Naive B cell (primary cell): ENCODE measurements at places on chromosomes 3 and 15.

DNA sequence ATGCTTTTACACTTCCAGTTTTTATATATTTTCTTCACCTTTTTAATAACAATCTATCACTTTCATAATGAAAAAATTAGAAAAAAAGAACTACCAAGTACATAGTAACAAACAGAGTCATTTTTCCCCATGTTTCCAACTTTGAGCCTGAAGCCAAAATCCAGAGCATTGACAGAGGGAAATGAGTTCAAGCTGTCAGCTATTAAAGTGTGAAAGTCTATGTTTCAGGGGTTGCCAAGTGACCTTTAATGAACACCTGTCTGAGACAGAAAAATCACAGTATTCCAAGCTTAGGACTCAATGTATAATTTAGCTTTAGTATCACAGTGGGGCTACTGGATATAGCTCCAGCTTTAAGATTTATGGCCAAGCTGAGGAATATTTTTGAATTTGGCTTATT, 128.3 kb upstream of the GADL1 start:
- no peaks in the 10 kb centered on the region for H3K4me1 ChIP-seq
- no peaks in the 10 kb centered on the region for H3K36me3 ChIP-seq
- no peak overlapping the region for H3K4me3 ChIP-seq
- H3K27me3 ChIP-seq, result no peaks in the 10 kb centered on the region

- H3K27me3 ChIP-seq, result peaks cover 48% of the 10 kb centered on the region
- peaks cover 5% of the 10 kb centered on the region for H3K4me1 ChIP-seq
- H3K36me3 ChIP-seq, result no peaks in the 10 kb centered on the region
- no peak overlapping the region for H3K4me3 ChIP-seq
Observed at GRCh38 chr3:10521772-10522441, 16.5 kb upstream of the ATP2B2 start.

DNA sequence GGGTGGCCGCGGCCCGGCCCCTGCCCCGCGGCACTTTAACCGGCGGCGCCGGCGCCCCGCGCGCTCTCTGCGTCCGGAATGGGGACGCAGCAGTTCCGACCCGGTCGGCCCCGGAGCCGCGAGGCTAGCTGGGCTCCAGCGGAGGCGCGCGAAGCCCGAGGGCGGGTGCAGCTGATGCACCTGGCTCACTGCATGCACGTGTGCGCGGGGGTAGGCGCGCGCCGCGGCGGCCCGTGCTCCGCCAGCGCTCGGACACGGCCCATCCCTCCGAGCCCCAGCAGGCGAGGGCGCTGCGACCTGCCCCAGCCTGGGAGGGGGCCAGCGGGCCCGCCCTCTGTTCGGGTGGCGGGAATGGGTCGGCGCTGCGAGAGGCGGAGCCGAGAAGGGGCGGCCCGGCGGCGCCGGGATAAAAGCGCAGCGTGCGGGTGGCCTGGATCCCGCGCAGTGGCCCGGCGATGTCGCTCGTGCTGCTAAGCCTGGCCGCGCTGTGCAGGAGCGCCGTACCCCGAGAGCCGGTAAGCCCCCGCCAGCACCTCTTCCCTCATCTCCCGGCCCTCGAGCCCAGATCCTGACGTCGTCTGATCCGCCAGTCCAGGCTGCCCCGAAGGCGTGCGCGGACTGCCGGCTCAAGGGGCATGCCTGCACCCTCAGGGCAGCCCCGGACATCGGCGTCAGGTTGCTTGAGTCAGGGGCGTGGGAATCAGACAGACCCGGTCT, at the start of the genes CHDH and IL17RB:
Gene CHDH, minus strand, starts transcription at position 286 of the 717 bp plus-strand sequence. CDS start 22,411 bp downstream, outside the sequence.
Gene IL17RB, plus strand, starts transcription at position 435 of the 717 bp plus-strand sequence. Its CDS starts 21 bp downstream, at position 456.
- H3K4me3 ChIP-seq, result peak within 1 kb of the TSS; percentile 72
- H3K4me1 ChIP-seq, result peaks cover 23% of the 10 kb centered on the region
- DNase-seq, result no peak
- H3K36me3 ChIP-seq, result no peaks in the 10 kb centered on the region
- peak within 1 kb of the TSS; percentile 42 for H3K27ac ChIP-seq

DNA sequence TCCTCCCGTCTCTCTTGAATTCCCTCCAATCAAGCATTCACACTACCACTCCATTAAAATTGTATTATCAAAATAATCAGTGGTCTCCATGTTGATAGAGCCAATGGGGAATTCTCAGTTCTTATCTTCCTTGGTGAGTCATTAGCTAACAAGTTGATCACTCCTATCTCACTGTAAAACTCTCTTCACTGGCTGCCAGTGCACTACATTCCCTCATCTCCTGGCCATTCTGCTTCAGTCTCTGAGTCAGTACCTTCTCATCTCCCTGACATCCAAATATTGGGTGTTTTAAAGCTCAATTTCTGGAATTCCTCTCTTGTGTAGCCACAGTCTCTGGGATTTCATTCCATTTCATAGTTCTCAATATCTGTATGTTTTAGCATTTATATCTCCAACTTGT, 175.2 kb downstream of the ALDH1A2 start:
- no peak overlapping the region for H3K4me3 ChIP-seq
- H3K27ac ChIP-seq, result no peak overlapping the region
- DNase-seq, result no peak

DNA sequence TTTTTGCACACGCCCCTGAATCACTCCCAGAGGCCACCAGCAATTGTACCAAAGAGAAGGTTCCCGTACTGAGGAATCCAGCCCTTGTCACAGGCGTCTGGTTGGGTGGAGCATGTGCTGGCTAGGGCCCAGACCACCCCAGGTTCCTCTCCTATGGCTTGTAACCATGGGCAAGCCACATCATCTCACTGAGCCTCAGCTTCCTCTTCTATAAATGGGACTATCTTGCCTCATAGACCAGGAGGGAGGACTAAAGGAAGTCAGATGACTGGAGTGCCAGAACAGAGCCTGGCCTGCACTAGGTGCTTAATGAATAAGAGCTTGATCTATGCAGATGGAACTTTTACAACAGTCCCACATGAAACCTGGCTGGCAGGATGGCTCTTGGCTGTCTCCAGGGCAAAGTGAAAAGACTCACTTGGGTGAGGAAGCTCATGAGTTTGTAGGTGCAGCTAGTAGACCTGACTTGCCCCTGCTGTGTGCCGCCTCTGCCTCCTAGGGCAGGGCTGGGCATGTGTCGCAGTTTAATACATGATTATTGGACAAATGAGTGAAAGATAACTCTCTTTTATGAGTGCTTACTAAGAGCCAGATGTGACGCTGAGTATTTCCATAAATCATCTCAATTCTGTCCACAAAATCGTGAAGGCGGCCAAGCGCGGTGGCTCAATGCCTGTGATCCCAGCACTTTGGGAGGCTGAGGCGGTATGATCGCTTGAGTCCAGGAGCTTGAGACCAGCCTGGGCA, 29.3 kb downstream of the CTSH start:
- H3K4me3 ChIP-seq, result no peak overlapping the region
- no peaks in the 10 kb centered on the region for H3K27me3 ChIP-seq
- no peak overlapping the region for H3K27ac ChIP-seq
- DNase-seq, result no peak

DNA sequence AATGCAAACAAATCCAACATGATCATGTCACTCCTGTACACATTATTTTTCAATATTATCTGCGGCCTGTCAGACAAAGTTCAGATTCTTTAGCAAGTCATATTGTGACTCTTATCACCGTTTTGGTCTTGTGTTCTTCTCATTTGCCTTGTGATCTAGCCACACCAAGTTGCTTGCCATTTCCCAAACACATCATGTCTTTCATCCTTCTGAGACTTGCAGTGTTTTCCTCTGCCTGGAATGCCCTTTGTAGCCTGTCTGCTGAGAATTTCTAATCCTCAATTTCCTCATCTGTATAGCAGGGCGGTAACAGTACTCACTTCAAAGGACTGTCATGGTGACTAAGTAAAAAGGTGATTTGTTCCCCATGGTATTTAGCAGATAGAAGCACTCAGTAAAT, 135.0 kb downstream of the GREM1 start:
- no peaks in the 10 kb centered on the region for H3K4me1 ChIP-seq
- no peak overlapping the region for H3K27ac ChIP-seq
- H3K27me3 ChIP-seq, result peaks cover 11% of the 10 kb centered on the region
- H3K4me3 ChIP-seq, result no peak overlapping the region
- DNase-seq, result no peak
- H3K36me3 ChIP-seq, result no peaks in the 10 kb centered on the region

GRCh38 chr15:82108489-82109078, 62.8 kb upstream of the MEX3B start:
- peaks cover 8% of the 10 kb centered on the region for H3K27me3 ChIP-seq
- DNase-seq, result peak; percentile 41
- H3K4me1 ChIP-seq, result no peaks in the 10 kb centered on the region
- H3K4me3 ChIP-seq, result no peak overlapping the region
- no peak overlapping the region for H3K27ac ChIP-seq
- no peaks in the 10 kb centered on the region for H3K36me3 ChIP-seq

DNA sequence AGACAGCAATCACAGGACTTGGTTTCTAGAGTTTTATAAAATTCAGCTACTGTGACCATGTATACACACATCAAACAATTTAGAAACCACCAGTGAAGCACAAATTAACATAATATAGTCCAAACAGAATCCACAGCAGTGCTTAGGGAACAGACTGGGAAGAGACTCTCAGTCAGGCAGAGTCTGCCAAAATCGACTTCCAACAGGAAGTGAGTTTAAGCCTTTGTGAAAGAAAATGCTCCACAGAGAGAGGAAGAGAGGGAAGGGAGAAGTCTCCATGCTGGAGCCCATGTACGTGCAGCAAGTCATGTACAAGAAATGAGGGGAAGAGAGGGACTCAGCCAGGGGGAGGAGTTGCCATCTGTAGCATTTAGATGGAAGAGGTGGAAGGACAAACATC, 172.6 kb downstream of the IL5RA start:
- H3K27me3 ChIP-seq, result peaks cover 6% of the 10 kb centered on the region
- no peaks in the 10 kb centered on the region for H3K4me1 ChIP-seq
- no peak overlapping the region for H3K4me3 ChIP-seq
- peak overlapping the region; percentile 3 for H3K27ac ChIP-seq

GRCh38 chr3:183386651-183387050, 41.8 kb downstream of the MCF2L2 start:
- H3K4me1 ChIP-seq, result peaks cover 8% of the 10 kb centered on the region
- DNase-seq, result no peak
- no peak overlapping the region for H3K4me3 ChIP-seq
- no peaks in the 10 kb centered on the region for H3K36me3 ChIP-seq

- no peak overlapping the region for H3K4me3 ChIP-seq
- DNase-seq, result no peak
- H3K4me1 ChIP-seq, result no peaks in the 10 kb centered on the region
- H3K36me3 ChIP-seq, result no peaks in the 10 kb centered on the region
- no peak overlapping the region for H3K27ac ChIP-seq
- peaks cover 5% of the 10 kb centered on the region for H3K27me3 ChIP-seq
Observed at GRCh38 chr3:62007036-62007435, 366.3 kb downstream of the FEZF2 start.

DNA sequence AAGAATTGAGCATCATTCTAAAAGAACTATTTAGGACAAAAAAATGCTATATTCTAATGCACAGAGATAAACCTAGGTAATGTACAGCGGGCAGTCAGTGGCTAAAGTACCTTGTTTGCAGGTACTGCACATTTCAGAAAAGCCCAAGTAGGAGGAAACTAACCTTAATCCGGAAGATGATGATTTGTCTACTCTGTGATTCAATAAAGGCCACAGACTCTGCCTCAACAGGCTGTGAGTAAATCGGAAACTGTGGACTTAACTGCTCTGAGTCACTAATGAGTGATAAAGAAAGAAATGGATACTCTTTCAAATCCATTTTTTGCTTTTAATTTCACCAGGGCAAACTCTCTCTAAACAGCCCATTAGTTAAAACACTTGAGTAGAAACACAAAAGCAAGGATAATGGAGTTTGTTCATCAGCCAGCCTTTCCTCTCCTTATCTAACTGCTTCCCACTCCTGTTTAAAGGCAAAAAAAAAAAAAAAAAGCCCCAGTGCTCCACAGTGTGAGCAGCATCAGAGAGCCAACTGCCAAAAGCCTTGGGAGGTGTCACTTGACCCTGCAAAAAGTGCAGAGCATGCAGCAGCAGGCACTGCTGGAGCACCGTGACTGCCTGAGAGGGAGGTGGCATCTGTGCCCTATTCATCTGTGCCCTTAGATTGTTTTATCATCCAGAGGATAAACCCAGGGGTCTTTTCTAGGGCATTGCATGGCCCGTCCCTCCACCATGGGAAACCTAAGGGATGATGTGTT, 187.7 kb downstream of the SATB1 start:
- H3K27me3 ChIP-seq, result peaks cover 20% of the 10 kb centered on the region
- H3K27ac ChIP-seq, result no peak overlapping the region
- DNase-seq, result no peak
- H3K36me3 ChIP-seq, result peaks cover 4% of the 10 kb centered on the region
- H3K4me1 ChIP-seq, result peaks cover 12% of the 10 kb centered on the region

- H3K4me1 ChIP-seq, result peaks cover 81% of the 10 kb centered on the region
- peak; percentile 55 for DNase-seq
- peak overlapping the region; percentile 2 for H3K27ac ChIP-seq
- H3K4me3 ChIP-seq, result peak overlapping the region; percentile 1
- H3K36me3 ChIP-seq, result peaks cover 7% of the 10 kb centered on the region
Observed at GRCh38 chr15:90571063-90571541, 41.4 kb downstream of the CRTC3 start.

- no peaks in the 10 kb centered on the region for H3K4me1 ChIP-seq
- DNase-seq, result no peak
- H3K4me3 ChIP-seq, result no peak overlapping the region
- no peak overlapping the region for H3K27ac ChIP-seq
- no peaks in the 10 kb centered on the region for H3K36me3 ChIP-seq
Observed at GRCh38 chr3:161822291-161822690, 325.7 kb downstream of the OTOL1 start.
